ENCODE measurements at places on chromosomes 6 and 20.

DNA sequence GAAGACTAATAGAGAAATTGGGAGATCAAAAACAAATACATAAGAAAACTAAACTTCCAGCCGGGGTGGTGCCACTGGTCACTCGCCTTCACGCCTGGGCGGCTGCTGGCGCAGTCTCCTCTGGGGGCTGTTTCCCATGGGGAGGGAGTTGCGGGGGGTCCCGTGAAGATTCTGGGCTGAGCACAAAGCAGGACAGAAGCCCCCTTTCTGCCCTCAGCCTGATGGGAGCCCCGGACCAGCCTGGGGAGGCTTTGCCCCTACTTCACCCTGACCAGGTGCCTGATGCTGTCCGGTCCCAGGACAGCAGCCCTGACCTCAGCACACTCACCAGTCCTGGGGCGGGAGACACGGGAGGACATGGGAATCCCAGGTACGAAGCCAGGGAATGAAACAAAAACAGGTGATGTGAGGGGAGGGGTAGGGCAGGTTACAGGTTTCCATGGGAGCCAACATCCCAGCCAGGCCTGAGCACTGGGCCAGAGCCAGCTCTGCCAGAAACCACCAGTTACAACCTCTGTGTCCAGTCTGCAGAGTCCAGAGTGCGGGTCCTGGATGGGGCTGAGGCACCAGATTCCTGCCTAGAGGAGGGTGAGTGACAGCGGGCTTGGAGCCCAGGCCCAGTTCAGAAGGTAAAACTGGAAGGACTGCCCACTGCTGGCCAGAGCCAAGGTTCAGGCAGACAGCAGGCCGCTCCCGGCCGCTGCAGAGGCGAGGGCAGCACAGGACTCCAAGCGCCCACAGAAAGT lies 326.4 kb downstream of the TAF4 start:
- no peak for DNase-seq

DNA sequence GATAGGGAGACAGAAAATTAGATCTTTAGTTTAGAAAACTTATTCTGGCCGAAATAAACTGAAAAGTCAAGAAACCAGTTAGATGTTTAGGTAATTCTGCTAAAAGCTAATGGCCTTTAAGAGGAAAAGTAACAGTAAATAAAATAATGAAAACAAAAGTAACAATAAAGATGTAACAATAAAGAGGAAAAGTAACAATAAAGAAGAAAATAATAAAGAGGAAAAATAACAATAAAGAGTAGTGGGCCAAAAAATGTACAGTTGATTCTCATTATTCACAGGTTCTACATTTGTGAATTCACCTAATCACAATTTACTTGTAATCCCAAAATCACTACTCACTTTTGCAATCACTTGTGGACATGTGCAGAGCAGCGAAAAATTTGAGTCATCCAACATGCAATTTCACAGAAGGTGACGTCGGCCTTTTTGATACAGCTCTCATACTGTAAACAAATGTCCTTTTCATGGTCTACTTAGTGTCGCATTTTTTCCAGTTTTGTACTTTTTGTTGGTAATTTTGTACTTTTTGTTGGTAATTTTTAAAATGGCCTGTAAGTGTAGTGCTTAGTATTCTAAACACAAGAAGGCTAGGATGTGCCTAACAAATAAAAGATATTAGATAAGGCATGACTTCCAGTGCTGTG lies 24.0 kb downstream of the HBS1L start:
- no peak for DNase-seq

GRCh38 chr20:38554986-38555385 lies 26.0 kb upstream of the ADIG start:
- no peak for DNase-seq

DNA sequence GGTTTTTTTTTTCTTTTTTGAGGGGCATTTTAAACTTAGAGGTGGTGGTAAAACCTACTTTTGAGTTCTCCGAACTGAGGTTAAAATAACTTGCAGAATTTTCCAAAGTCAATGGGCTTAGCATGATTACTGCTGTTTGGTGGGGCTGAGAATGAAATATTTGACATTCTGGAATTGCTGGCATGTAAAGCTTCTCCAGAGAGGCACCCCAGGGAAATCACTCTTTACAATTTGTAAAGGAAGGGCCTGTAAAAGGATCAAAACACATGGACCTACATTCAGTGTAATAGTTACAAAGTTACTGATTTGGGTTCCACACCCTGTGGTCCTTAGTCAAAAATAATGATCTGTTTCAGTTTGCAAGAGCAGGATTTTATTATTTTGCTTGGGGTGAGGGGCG lies 5.5 kb downstream of the FAM217B start:
- DNase-seq, result no peak

- no peak for DNase-seq
These were observed 3.0 kb downstream of the CD83 start for GRCh38 chr6:14120546-14120945.

DNA sequence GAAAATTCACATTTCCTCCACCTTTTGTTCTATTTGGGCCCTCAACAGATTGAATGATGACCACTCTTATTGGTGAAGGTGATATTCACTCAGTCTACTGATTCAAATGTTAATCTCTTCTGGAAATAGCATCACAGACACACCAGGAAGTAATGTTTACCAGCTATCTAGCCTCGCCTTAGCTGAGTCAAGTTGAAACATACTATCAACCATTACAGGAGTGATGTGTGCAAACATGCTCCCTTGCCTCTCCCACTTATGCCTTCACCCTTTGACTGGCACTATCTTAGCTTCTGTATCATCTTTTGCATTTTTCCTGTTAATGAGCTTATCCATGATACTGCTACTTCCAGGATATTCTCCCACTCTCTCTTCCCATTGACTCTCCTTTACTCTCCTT lies 191.9 kb downstream of the CENPW start:
- no peak for DNase-seq

GRCh38 chr6:7647504-7647903 lies 57.5 kb downstream of the SNRNP48 start:
- no peak for DNase-seq

- no peak for DNase-seq
These were observed 85.6 kb upstream of the CARMIL1 start for GRCh38 chr6:25193460-25194171.

- no peak for DNase-seq
These were observed 16.3 kb downstream of the TRAF3IP2 start for GRCh38 chr6:111589366-111589765.

DNA sequence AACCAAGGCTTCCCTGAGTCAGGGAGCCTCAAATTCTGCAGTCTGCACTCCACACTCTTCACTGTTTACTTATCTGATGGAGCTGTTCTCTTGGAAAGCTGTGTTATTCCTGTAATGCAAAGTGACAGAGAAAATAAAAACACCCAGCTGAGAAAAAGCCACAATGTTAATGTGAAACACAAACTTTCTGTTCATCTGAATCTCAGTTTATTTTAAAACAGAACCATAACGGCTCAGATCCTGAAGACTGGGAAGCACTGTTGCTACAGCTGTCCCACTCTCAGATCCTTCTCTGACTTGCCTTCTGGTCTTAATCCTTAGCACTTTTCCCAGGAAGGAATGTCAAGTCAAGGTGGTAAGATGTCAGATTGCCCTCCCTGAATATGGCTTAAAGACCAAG lies 736.6 kb downstream of the DHX35 start:
- no peak for DNase-seq

- no peak for DNase-seq
These were observed 18.3 kb downstream of the FOXC1 start for GRCh38 chr6:1627827-1628560.

DNA sequence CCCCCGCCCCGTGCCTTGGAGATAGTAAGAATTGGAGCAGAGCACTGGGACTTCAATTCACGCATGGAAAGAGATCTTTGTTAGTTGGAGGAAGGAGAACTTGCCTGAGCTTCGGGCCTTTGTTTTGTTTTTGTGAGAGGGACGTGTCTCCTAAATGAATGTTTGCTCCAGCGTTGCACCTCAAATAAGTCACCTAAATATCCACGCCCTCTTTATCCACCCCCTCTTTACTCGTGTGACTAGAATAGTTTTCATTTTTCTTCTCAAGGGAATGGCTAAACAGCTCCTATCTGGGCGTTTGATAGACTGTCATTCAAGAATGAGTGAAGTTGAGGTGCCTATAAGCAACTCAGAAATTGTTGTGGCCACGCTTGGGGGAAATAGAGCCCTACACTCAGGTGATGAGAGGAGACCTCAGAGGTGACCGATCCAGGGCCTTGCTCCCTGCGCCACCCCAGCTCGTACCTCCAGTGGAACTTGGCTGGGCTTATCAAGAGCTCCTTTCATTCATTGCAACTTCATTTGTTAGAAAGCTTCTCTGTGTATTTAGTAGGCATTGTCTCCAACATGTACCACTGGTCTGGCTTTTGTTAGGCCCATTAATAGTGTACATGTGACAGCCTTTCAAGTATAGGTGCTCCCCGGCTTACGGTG lies 861 bp downstream of the PCMTD2 start:
- peak; percentile 42 for DNase-seq

DNA sequence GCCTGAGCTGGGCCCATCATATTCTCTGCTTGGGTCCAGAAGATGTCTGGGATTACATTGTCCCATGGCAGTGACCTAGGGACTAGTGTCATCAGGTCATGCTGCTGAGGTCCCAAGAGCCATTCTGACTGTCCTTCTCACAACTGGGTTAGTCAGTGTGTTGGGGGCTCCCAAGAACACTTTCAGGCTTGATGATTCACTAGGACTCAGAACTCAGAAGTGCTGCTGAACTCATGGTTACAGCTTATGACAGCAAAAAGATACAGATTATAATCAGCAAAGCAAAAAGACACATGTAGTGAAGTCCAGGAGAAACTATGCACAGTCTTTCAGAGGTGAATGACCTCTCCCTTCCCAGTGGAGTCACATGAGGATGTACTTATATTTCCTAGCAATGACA lies 107.8 kb downstream of the SYNE1 start:
- no peak for DNase-seq

DNA sequence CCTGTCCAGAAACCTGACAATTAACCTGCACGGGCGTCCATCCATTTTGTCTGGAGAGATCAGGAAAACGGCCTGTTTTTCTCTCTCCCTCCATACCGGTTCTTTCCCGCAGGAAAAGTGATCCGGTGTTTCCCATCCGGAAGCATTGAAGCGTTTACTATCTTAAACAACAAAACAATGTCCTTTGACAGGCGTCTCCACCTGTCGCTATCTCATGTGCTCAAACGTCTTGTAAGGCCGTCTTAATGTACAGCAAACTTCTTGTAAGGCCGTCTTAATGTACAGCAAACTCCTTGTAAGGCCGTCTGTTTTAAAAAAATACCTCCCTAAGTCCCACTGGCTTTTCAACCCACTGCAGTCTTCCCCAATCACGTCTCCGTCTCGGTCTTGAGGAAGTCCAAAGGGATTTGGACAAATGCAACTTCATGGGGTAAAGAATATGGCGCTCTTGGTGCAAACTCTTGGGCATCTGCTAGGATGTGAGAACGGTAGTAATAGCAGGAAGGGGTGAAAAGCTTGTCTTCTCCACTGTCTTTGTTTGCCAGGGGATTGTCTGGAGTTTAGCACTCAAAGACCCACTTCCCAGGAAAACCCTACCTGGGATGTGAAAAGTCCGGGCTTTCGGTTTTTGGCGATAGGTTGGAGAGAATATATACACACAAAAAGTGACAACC lies 29.9 kb upstream of the TRIM27 start:
- no peak for DNase-seq

GRCh38 chr20:49794336-49795134 lies 18.1 kb upstream of the SLC9A8 start:
- peak; percentile 25 for DNase-seq

DNA sequence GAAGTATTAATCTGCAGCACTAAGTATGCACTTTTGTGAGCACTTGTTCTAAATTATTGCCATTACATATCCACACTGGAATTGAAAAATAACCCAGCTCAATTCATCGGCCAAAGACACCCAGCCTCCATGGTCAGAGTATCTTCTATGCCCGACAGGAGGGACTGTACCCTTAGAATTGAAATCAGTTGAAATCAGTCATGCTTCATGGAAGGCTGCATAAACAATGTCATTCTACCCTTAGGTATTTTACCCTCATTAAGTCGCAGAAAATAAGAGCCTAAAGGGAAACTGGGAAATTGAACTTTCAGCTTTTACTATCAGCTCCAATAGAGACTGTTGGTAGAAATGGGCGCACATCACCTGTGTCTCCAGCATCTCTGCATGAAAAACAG lies 2.9 kb upstream of the RAMACL start:
- DNase-seq, result no peak

Data from Kasumi-1 (cell line).